Suppressor macrophage treated with lipopolysaccharide for 4 hours (primary cell): ENCODE measurements at places on chromosomes 3 and 15.

DNA sequence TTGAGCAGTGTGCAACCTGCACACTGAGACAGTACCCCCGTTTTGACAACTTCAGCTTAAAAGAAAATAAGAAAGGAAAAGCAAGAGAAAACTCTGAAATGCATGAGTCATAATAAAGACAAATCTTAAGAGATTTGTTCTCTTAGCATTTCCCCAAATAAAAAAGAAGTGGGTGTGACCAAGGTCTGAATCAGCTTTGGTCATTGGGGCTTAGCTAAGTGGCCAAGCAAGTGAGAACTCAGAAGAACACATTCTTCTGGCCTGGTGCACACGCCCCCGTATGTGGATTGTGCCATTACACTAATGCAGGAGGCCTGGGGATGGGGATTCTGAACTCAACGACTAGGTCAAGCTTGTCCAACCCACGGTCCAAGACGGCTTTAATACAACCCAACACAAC is 56.9 kb upstream of the PDZRN3 start:
- DNase-seq: no peak

DNA sequence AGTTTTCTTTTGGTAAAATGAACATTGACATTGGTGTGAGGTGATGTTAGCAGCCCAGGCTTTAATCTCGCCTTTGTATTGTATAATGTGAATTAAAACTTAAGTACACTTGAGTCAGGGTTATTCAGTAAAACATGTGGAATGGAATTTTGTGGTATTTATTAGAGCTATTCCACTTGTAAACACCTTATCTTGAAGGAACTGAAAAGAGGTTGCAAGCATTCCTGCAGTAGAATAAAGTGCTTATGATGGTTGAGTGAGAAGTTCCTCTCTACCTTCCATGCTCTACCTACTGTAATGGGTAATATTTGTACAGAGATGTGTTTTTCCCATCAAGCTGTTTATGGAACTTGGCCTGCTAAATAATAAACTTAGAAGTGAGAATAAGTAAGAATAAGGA is 36.1 kb downstream of the HMG20A start:
- DNase-seq: no peak

DNA sequence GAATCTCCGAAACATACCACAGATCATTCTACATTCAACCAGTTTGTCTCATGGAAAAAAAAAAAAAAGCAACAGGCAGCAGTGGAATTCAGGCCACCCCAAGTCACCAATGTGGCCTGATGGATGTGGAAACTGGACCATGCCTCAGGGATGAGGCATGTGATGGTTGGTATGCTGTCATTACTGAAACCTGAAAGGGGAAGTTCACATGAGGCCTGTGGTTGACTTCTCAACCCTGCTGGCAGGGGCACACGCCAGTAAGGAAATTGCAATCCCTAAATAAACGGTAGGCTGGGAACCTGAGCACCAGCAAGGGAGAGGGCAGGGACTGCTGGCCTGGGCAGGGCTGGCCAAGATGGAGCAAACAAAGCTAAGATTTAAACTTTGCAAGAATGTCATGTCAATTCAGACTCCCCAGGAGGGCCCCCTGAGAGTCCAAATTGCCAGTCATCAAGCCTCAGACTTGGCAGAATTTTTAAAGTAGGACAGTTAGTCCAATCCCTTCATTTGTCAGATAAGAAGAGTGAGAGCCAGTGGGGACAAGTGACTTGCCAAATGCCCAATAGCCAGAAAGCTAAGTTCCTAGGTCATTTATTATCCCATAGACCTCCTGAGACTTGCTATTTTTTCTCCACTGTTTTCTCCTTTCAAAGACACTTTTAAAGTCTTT is 310.4 kb downstream of the ERC2 start:
- DNase-seq: peak; percentile 90

- no peak for DNase-seq
Observed at GRCh38 chr3:36695769-36696137, 68.6 kb downstream of the DCLK3 start.

- DNase-seq: no peak
Observed at GRCh38 chr3:181710345-181711291, 1.1 kb upstream of the SOX2 start.

DNA sequence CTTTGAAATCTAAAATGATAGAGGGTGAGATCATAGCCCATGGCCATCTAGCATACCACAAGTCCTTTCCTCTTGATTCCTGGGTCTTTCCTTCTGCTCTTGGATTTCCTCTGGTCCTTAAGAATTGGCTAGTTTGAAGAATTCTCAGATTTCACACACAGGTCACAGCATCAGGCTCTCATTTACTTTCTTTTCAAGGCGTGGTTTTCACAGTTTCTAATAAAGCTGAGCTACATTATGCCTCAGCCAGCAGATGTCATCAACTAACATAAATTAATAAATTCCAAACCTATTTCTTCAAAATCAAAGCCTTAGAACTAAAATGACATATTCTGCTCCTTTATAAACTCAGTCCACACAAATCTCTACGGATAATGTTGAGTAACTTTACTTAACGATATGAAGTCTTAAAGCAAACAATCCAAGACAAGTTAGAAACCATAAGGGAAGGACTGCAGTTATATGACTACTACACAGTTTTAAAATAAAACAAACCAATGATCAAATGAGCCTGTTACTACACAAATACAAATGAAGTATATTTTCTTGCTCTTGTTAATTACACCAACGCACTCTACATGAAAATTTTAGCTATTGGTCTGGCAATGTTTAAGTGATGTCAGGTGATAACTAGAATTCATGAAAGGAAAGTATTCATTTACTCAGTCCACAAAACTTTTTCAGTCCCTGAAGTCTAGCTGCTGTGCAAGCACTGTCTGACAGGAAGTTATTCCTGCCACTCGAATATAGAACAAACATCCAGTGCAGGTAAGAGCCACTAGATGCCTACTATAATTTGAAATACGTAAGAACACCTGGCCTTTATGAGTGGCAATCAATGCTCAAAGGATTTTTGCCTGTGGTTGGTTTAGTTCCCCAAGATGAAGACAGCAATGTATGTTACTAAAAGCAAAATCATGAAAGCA is 9.2 kb downstream of the CCDC14 start:
- no peak for DNase-seq

DNA sequence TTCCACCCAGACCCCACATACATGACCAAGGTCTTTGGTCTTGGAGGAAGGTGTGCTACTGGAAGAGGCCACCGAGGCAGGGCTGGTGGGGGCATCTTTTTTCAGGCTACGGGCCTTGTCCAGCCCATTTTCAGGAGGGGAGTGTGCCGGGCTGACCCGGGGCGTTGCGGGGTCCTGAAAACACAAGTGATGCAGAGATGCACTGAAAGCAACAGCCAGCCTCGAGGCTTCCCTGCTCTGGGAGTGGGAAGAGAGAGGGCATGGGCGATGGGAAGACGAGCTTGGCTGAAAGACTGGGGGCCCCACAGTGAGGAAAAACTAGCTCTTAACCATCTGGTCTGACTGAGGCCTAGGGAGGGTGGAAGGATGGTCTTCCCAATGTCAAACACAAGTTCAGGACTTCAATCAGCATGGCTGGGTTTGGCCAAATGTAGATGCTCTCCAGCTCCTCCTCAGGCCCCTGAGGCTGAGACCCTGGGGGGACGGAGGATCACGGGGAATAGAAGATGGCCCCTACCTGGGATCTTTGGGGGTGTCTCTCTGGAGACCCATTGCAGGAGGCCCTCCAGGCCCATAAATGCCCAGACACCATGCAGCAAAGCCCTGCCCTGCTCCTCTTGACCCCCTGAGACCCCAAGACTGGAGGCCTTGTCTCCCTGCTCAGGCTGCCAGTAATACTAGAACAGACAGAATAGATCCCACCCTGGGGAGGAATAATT is 38.9 kb downstream of the TLE3 start:
- DNase-seq: no peak

GRCh38 chr3:4416961-4417360 is 50.1 kb downstream of the SUMF1 start:
- peak; percentile 42 for DNase-seq

DNA sequence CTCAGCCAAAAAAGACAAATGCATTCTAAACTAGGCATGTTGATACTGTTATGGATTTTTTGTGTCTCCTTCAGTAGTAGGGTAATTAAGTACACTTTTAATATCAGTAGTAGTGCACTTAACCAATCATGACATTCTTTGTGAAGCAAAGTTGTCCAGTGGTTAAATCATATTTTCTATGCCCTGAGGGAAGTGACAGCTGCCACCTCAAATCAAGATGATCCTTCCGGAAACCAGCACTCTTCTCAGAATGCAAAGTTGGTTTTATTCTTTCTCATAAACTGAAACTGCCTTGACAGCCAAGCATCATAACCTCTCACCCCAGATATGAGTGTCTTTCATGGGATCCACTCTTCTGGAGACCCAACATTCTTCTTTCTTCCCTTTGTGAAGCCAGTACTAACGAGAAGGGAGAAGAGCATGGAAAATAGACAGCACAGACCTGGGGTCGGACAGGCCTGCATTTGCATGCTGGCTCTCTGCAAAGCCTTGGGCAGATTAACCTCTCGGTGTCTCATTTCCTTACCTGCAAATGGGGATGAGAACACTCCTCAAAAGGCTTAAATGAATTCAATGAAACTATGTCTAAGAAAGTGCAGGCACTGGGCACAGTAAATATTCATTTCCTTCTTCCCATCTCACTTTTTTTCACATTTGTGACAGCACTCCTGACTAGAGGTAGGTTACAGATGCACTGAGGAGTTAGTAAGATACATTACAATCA is 13.2 kb downstream of the AAGAB start:
- DNase-seq: no peak

DNA sequence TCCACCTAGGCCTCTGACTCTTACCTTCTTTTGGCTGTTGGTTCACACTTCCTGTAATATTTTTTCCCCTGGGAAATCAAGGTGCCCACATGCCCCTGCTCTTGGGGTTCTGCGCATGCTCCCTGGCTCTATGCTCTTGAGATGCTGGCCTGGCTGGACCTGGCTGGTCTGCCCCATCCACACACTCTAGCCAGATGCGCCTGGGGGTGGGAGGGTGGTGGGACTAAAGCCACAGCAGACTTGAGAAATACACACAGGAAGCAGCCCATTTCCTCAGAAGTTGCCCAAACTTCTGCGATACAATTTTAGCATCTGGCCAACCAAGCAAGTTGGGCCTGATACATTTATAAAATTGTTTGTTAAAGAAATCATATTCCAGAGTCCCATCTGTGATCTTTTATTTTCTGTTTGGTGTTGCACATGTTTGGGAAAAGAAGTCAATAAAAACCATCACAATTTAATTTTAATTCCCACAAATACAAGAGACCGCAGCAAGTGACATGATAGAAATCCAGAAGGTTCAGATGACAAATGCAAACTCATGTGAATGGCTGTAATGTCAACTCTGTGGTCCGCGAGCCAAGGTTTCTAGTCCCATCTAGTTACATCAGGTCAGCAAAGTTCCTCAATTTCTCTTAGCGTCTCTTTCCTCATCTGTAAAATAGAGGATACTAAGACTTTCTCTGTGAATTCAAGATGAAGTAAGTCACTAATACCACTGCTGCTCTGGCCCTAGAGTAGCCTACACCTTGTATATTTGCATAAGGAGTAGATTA is 55.9 kb upstream of the MEF2A start:
- DNase-seq: peak; percentile 82
